Dermis microvascular lymphatic vessel endothelial cell (primary cell): ENCODE measurements at places on chromosomes 5 and 9. TPM values are rescaled to one million over a fixed set of nuclear protein-coding genes. Genes with fewer than 3 reads are reported as not detected.

PRSS3 gene
- 12.8 and 15.3 TPM in 2 replicates for total RNA-seq

GRCh38 chr5:6574537-6575245, 58.2 kb downstream of the NSUN2 start:
- DNase-seq: no peak

DNA sequence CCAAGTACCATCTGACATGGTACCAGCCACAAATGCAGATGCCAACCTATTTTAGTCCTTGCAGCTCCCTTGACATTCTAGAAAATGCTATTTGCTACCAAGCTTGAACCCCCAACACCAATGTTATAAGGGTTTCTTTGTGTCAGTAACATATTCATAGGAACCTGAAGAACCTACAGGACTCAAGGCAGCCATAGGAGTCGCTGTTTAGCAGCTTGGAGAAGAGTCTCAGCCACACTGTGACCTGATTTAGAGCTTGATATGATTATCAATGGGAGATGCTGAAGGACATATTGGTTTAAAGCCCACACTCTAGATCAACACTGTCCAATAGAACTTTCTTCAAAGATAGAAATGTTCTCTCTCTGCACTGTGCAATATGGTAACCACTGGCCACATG, 6.4 kb upstream of the ZFR start:
- DNase-seq: no peak

GRCh38 chr5:170363671-170364070, 25.5 kb downstream of the KCNMB1 start:
- DNase-seq: no peak

DNA sequence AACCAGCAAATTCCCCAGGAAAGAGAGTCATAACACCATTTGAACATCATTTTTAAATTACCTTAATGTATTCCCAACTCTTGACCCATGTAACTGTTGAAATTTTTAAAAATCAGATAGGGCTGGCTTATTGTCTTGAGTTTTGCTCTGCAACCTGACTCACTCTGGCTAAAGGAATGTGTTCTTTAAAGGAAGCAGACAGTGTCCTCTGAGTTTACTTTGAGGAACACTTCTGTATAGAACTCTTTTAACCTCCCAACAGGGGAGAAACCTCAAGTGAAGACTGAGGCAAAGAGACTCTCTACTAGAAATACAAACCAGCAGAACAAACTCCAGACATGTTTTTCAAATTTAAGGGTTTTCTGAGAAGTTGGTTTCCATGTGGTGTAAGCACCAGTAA, 248.9 kb downstream of the CWC27 start:
- DNase-seq: no peak

SPINK13 gene
- total RNA-seq: not detected in 2 replicates

CTXN3 gene
- total RNA-seq: not detected in 2 replicates

DOCK2 gene
- 0.13 and 0.39 TPM in 2 replicates for total RNA-seq
